Right renal pelvis (tissue), 4 donors: ENCODE measurements at places on chromosomes 7 and 10. TPM values are rescaled to one million over a fixed set of nuclear protein-coding genes. Genes with fewer than 3 reads are reported as not detected.

Gene CADPS2
- polyA plus RNA-seq = 38.1 TPM

Gene PDE1C
- 3.2 TPM for polyA plus RNA-seq

Gene PROSER2
- 6.6 TPM for polyA plus RNA-seq

GRCh38 chr7:147298611-147299043 lies 1182.0 kb downstream of the CNTNAP2 start:
- DNase-seq = peak; percentile 8

DNA sequence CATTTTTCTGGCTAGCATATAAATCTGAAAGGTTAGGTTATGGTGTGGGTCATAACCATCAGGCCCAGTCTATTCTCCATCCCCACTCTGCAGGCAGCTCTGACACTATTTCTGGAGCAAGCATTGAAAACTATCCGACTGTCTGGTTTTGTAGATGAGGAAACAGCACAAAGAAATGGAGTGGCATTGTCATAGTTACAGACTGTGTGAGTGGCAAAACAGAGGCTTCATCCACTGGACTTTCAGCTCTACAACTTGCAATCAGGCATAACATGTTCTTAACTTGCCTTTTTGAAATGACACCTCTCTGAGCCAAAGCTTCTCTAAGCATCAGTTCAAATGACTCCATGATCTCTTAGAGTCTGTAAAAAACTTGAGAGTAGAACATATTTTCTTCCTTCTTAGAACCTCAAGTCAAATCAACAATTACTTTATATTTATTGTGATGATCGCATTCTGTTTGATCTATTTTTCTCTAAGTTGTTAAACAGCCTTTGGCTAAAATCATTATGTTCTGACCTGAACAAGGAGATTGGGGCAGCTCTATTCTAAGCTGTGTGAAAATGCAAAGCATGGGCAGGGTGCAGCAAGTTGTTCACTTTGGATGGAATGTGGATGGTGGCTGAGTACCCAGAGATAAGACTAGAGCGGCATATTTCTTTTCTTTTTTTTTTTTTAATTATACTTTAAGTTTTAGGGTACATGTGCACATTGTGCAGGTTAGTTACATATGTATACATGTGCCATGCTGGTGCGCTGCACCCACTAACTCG lies 68.5 kb downstream of the LRRC4 start:
- no peak for DNase-seq
